NCI-H1694 (cell line): ENCODE measurements at places on chromosomes 7 and 10.

DNA sequence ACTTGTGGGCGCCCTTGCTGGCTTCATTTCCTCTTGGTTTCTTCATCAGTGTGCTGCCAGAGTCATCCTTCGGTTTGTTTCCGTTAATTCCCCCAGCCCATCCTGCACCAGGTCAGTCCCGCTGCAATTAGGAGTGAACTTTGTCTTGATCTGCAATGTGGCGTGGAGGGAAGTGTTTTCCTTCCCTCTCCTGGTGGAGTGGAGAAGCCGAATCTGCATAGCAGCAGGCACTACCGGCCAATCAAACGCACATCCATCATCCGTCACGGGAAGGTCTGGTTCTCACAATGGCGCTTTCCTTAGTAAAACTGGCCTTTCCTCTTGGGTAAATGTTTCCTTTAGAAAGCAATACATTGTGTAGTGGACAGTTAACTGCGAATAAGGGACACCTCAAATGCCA is 337.5 kb downstream of the CXCL12 start:
- DNase-seq, result no peak

DNA sequence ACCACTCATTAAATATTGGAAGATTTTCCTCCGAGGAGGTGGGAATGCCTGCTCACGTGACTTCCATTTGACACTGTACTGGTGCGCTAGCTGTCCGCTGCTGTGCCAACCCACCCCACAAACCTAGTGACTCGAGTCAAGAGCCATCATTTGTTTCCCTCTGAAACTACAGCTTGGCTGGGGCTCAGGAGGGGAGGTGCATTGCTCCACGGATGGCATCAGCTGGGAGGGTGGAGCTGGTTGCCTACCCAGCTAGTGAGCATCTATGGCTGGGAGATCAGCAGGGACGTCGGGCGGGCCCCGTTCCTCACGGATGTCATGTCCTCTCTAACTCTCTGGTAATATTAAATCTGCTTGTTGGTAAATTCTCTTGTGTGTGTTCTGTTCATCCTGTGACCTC is 9.5 kb upstream of the FOXL3 start:
- DNase-seq, result no peak

GRCh38 chr7:77438131-77438530 is 22.0 kb upstream of the GSAP start:
- no peak for DNase-seq

GRCh38 chr7:33711231-33712019 is 193.9 kb upstream of the BMPER start:
- no peak for DNase-seq

GRCh38 chr10:125343983-125344382 is 183.6 kb upstream of the CTBP2 start:
- no peak for DNase-seq

- no peak for DNase-seq
These were observed at the start of gene ZNF398 for GRCh38 chr7:149147072-149147751. Gene ZNF398 (plus strand): TSS chr7:149147453. CDS start chr7:149147743, 290 bp downstream.

DNA sequence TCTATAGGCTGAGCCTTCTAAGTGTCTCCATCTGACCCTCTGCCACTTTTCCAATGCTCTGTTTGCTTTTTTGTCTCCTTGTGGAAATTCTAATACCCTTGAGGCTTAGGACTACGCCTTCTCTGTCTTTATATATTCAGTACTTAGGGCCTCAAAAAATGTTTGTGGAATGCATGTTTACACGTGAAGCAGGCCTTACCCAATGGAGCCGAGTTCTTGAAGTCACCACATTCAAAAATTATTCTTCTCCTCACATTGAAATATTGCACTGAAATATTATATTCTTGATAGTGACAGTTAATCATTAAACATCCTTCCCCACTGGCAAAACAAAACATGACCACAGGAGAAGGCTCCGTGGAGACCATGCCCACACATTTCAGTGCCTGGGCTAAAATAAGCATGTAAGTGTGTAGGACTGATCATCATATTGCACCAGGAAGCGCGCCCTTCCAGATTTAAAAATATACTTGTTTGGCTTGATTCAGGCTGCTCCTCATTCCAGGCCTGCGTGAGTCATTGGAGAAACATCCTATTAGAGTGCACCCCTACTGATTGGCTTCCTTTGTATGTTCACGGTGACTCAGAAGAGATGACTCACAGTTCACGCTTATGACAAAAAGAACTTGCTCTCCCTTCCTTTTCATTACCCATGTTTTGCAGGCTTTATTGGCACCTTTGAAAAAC is 307.4 kb upstream of the AOAH start:
- DNase-seq, result no peak
